ENCODE measurements at places on chromosomes 4 and X.

DNA sequence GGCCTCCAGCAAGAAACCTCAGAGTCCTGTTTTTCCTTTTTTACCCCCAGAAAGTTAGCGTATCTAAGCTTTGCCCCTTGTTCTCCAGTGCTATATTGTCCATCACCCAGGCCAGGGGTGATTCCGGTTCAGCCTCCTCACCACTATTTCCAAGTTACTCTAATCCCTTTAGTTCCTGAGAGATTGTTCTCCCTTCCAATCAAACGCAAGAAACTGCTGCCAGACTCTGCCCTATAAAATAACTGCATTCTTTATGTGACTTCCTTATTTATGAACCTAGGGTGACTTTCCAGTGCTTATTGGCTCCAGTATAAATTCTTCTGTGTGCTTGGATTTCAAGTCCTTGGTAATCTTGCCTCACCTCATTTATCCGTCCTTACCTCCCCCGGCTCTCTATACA lies 65.7 kb downstream of the CLCN5 start:
- no peak for DNase-seq

GRCh38 chr4:169269916-169270809 lies 593 bp downstream of the SH3RF1 start:
- no peak for DNase-seq

GRCh38 chr4:139207873-139208403 lies 30.9 kb upstream of the ELF2 start:
- DNase-seq = no peak

DNA sequence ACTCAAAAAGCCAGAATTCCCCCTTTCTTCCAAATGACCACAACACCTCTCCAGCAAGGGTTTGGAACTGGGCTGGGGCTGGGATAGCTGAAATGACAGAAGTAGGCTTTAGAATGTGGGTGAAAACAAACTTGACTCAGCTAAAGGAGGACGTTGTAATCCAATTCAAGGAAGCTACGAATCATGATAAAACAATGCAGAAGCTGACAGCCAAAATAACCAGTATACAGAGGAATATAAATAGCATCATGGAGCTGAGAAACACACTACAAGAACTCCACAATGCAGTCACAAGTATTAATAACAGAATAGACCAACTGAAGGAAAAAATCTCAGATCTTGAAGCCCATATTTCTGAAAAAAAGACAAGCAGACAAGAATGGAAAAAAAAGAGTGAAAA lies 95.8 kb upstream of the TET2 start:
- no peak for DNase-seq

DNA sequence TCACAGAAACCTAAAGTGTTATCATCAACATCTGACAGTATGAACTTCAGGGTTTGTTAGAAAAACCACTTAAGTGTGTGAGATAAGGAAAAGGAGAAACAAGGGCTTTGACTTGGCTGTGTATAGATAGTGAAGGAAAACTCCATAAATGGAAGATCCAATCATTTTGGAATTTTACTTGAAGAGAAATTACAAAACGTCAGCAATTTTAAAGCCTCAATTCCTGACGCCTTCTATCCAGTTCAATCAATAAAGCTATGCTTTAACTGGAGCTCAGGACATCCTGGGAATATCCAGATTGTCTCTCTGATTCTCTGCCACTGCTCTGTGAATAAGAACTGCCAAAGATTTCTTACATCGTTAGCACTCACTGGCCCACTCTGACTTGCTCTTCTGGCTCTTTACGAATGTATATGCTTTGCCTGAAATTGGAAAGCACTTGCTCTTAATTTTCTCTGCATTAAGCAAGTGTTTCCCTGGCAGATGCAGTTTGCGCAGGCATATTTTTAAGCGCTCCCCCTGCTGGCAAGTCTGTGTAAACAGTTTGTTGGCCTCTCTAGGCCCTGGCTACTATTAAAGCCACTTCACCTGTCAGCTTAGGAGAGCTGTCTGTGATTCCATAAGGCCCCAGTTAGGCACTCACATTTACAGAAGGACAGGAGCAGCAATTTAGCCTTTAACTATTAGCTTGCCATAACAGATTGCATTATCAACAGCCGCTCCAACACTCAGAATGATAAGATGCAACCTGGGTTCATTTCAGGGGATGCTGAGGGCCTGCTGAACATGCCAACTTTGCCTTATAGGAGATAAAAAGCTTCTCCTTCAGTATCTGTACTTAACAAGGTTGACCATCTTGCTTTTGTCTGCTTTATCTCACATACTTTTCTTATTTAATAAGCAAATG lies 251.4 kb upstream of the DDX53 start:
- no peak for DNase-seq

- no peak for DNase-seq
Observed at GRCh38 chrX:133660281-133660680, 245.0 kb upstream of the GPC4 start.

GRCh38 chr4:6562931-6563901 lies 11.8 kb upstream of the MAN2B2 start:
- DNase-seq = no peak

DNA sequence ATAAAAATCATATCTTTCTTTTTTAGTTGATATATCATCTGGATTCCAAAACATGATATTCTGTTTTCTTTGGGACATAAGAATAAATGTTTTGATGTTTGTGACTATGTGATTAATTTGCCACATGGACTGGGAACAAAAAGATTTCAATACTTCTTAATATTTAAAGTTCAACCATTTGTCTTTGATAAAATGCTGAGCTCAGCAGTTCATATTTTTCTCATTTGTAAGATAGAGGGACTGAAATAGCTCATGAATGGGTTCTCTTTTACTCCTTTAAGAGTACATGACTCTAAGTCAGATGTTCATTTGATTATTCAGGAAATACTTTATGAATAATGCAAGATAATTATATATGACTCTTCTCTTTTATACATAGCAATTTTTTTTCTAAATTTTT lies 205.9 kb upstream of the FAM47A start:
- DNase-seq = no peak

DNA sequence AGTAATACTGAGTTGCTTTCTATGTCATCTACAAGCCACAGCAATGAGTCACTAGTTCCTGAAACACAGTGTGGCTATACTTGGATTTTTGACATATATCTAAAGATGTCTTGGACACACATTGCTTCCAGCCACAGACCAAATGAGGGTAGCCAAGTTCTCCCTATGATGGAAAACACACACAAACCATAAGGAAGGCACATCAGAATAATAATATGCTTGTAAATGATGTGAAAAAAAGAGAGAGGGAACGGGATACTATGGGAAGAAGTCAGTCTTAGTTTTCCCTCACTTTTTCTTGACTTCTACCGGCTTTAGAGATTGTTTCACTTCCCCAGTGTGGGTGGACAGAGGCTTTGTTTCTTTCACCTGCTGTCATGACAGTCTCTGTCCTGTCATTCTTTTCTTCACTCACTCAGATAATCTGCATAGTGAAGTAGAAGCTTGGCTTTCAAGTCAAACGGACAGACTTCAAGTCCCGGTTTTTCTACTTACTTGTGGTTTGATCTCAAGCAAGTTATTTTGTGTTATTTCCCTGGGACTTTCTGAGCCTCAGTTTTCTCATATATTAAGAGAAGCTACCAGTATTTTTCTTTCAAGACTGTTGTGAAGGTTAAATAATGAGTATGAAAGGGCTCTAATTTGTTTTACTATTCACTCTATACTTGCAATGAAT lies 34.7 kb downstream of the P2RY10 start:
- DNase-seq = no peak

- no peak for DNase-seq
Observed at GRCh38 chrX:56792270-56793111, 63.4 kb downstream of the NBDY start.

GRCh38 chr4:7197910-7198309 lies 5.6 kb downstream of the SORCS2 start:
- no peak for DNase-seq

DNA sequence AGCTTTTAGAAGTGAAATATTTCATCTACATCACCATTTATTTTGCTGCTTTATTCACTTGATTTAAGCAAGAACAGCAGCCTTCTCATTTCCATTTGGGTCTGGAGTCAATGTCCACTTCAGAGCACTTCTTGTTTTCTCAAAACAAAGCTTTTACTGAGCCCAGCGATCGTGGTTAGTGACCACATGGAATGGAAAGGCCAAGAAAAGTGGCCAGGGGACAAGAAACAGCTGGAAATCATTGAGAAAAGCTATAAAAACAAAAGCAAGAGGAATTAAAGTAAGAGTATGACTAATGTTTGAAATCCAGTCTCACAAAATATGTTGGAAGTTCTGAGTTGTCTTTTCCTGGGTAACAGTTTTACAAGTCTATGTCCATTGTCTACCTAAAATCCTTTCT lies 328.4 kb upstream of the INTU start:
- no peak for DNase-seq

- DNase-seq = no peak
Observed at GRCh38 chrX:25022499-25023325, 6.9 kb upstream of the ARX start.

DNA sequence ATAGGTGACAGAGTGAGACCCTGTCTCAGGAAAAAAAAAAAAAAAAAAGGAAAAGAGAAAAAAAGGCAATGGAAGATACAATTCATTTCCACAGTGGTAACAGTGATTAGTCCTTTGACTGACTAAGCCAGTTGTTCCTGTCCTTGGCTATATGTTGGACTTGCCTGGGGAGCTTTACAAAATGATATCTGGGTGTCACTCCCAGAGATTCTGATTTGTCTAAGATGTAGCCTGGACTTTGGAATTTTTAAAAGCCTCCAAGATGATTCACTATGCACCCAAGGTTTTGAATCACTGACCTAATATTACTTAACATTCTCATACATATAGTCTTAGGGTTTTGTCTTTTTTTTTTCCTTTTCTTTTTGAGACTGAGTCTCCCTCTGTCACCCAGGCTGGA lies 16.9 kb downstream of the HELQ start:
- DNase-seq = no peak

GRCh38 chrX:10486373-10486772 lies 134.0 kb downstream of the MID1 start:
- DNase-seq = no peak

DNA sequence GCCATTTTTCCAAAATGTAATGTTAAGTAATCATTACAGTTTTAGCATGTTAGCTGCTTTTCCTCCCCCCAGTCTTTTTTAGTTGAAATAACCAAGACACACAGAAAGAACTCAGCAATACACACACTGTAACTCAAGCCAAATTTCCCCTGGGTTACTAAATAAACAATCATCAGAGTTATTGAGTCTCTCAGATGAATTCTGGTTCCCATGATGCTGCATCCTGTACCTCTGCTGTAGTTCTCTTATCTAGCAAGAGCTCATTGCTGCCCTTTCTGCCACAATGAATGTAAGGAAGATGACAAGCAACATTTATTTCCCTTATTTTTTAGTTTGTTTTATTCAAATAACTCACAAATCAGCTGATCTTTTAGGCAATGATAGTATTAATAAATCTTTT lies 185.1 kb downstream of the ARHGAP6 start:
- no peak for DNase-seq

DNA sequence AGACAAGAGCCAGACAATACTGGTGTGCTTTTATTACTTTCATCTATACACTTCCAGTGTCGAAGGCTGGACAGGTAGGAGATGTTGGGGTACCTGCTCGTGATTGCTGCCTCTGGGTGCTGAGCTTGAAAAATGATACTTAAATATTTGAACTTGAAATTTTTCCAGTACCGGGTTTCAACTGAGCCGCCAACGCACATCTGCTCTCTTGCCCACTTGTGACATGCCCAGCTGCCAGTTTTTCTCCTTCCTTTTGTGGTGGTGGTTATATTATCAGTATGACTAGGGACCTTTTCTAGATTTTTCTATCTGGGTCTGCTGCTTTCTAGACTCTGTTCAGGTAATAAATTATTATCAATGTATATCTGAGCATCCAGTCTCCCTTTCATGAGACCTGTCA lies 3.4 kb downstream of the OGT start:
- DNase-seq = no peak

DNA sequence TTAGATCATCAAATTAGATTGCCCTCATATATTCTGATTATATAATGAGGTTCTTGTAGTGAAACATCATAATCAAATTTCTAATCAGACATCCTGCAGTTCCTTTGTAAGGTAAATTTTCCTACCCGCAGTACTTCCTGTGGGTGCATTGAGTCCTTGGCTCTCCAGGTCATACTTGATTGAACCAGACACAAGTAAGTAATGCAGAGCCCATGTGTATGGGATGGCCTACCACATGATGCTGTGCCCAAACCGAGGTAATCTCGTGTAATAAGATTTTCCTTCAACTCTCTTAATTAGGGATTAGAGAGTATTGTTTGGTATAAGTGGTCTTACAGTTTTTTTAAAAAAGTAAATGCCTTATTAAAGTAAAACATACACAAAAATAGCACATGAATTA lies 1841.8 kb downstream of the PCDH7 start:
- no peak for DNase-seq

GRCh38 chr4:100493756-100494155 lies 24.1 kb downstream of the EMCN start:
- no peak for DNase-seq

DNA sequence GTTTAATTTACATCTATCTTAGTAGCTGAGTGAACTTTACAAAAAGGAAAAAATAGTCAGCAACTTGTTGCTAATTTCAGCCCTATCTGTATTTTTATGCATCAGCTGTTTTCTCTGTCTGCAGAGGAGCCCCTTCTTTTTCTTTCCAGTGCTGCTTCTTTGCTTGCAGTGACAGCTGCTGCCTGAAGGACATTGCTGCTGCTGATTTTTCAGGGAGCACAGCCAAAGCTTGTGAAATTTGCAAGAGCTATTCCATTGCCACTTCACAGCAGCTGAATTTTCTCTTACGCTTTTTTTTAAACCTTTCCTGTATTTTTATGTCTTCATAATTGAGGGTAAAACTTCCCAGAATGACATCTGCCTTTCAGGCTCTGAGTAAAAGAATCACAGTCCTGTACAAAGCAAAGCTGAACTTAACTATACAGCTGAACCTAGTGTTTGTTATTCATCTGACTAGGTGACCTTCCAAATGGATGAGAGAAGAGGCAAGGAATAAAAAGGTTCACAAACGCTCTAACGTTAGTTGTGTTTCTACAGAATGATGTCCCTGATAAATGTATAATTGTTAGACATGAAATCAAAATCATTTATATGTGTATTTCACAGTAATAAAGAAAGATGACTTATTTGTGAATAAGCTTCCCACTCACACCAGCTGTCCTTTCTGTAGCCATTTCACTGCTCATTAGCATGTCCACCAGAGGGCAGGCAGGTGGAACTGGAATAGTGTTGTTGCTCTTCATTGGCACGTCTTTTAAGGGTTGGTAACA lies 541.4 kb downstream of the ADGRL3 start:
- DNase-seq = no peak

DNA sequence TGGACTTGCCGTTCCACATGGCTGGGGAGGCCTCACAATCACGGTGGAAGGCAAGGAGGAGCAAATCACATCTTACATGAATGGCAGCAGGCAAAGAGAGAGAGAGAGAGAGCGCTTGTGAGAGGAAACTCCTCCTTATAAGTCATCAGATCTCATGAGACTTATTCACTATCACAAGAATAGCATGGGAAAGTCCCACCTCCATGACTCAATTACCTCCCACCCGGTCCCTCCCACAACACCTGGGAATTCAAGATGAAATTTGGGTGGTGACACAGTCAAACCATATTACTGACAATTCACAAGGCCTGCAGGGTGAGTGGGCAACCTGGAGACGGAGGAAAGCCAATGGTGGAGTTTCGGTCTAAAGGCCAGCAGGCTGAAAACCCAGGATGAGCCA lies 394.3 kb upstream of the TRAM1L1 start:
- no peak for DNase-seq

GRCh38 chr4:124184792-124185191 lies 527.7 kb downstream of the ANKRD50 start:
- DNase-seq = no peak

- no peak for DNase-seq
Observed at GRCh38 chr4:8262637-8263322, 6.8 kb upstream of the HTRA3 start.
